ENCODE measurements at places on chromosomes 2 and 18.

DNA sequence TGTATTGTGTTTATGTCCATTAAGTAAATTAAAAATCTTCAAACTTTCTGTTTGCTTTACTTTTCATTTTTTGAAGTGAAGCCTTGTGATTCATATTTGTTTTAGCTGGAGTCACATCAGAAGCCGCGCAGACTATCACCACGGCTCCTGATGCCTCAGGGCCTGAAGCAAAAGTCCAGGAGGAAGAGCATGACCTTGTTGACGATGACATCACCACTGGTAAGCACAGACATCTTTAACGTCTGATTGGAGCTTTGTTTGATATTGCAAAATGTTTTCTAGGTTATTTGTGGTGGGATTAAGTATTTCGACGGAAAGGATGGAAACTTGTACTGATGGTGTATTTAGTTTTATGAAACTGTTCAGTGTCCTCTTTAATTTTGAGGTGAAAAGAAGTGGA lies 164.8 kb downstream of the WDR7 start:
- DNase-seq = no peak

DNA sequence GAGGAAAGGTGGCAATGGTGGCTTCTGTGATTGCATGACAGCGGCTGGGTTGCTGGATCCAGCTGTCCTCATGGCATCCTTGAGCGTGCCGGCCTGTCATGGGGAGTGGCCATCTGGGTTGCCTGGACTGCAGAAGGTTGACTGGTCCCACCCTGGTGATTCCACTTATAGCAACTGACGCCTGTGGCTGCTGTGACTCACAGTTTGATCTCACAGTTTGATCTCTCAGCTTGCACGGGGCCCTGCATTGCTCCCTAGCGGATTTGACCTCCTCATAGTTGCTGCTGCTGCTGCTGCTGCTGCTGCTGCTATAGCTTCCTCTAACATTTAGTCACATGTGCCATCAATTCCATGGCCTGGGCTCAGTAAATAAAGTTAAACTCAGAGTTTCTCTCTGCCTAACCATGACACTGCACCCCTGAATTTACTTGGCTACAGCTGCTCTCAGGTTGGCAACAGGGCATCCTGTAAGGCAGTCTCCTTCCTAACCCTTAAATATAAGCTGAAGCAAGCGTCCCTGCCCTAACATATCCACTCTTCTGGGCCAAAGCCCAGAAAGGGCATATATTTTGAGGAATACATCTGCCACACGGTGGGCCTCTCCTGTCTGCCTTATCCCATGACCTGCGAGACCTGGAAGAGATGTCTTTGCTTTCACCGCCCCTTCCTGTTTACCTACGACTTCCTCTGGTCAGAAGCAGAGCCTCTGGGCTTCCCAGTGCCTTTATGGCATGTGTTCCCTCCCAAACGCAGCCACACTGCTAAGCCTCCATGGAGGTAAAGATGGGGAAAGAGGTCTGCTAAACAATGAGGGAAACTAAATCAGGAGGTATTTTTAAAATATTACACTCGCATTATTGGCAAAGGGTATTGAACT lies 37.8 kb upstream of the CCDC150 start:
- DNase-seq = no peak

DNA sequence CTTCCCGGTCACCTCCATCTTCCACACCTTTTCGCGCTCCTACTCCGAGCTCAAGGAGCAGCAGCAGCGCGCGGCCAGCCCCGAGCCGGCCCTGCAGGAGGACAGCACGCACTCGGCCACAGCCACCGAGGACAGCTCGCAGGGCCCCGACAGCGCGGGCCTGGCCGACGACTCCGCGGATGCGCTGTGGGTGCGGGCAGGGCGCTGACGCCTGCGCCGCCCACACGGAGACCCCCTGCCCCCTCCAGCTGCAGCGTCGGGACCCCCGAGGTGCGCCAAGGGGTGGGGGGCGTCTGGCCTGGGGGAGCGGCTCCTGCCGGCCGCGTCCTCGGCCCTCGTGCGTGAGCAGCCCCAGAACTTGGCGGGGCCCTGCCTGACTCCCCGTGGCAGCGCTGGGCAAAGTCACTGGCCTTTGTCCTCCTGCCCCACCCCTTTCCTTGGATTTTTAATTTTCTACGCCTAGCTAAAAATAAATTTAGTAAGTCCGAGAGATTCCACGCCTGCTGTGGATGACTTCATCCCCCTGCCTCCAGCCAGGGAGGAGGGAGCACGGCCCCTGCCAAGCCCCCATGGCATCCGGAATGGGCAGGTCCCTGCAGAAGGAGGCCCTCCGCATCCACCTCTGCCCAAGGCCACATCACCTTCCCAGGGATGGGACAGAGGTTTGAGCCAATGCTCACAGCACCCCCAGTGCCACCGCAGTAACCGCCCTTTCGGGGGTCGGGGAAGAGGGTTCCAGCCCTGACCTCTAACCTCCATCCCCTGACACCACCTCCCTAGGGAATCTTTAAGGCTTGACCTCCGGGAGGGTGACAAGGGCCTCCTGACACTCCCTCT lies 51.6 kb downstream of the SLC66A2 start:
- DNase-seq = no peak

- DNase-seq = no peak
Measured at GRCh38 chr2:182672466-182673165, 43.4 kb upstream of the DNAJC10 start.

DNA sequence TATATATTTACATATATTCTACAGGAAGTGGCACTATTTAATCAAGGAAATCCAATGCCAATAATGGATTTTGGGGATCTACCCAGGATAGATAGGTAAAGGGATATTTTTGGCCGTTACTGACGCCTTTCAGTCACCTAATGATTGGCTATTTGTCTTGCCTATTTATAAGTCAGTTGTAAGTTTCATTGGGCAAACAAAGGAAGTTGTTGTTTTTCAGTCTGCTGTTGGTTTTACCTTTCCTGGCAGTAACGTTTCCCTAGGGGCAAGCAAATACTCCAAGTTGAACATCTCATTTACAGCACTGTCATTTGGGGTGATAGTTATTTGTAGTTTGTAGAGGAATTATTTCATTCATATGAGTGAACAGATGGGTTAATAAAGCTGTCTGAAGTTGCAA lies 17.0 kb upstream of the LANCL1 start:
- no peak for DNase-seq

GRCh38 chr2:168323529-168324021 lies 76.2 kb upstream of the STK39 start:
- no peak for DNase-seq

- DNase-seq = no peak
Measured at GRCh38 chr2:132837769-132838168, 167.8 kb upstream of the LYPD1 start.

GRCh38 chr2:205760157-205760556 lies 77.9 kb downstream of the NRP2 start:
- DNase-seq = no peak

DNA sequence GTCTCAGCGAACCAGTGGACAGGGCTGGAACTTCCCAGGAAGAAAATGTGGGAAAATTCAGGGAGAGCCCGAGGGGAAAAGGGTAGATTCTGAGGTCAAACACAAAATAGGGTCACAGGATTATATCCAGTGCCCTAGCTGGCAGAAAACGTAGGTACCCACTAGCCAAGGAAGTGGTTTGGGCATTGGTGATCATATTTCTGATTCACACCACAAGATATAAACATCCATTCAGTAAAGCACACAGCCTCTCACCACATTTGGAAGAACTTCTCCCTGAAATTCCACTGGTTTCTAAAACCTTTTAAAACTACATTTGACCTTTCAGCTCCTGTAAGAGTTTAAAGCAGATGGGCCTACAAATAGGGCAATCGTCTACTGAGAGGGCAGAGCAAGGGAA lies 186.9 kb downstream of the TTC32 start:
- no peak for DNase-seq

DNA sequence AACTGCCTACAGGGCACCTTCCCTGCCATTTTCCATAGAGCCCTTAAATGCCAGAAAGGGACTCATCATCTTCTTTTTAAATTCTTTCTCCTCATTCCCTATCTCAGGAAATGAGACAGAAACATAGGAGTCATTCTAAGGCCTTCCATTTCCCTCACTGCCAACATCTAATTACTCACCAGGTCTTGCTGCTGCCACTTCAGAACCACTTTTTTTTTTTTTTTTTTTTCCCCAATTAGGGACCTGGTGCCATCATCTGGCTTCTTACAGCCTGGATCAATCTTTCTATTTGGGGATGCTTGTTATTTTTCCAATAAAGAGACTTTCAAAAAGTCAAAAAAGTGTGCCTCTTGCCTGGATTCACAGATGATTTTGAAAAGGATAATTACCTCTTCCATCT lies 373.4 kb downstream of the LPIN1 start:
- DNase-seq = no peak

DNA sequence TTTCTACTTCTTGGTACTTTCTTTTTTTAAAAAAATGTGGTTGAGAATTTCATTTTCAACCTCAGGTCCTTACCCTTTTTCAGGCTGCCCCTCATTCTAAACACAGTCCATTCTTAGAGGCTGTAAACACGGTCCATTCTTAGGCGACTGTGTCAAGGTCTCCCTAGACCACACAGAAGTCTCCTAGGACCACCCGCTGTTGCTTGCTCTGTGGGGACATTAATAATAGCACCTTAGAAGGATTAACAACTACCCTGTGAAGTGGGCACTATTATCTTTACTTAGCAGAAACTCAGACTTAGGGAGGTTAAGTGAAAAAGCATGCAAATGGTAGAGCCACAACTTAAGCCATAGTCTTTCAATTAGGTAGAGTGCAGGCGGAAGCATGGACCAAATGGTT lies 91.7 kb downstream of the RBMS1 start:
- no peak for DNase-seq

DNA sequence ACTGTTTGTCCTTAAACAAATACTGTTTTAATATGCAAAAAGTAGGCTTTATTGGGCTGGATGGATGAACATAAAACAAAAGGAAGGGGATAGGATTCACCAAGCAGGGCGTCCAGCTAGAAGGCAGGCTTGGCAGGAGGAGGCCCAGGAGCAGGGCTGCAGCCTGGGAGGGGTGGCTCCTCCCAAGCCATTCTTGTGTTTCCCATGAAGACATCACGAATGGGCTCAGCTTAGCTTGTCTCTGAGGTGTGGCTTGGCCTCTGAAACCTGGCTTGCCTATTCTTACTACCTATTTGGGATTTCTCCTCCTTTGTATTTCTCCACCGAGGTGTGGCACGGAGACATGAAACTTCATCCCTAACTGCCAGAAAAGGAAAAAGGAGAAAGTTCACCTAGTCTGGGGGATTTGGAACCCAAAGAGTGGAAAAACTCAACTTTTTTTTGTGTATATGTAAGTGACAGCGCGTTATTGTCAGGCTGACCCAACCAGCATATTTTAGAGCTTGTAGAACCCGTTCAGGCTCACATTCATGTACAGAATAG lies 481.9 kb upstream of the SPRED2 start:
- no peak for DNase-seq

GRCh38 chr2:70362661-70363060 lies 60.8 kb upstream of the FAM136A start:
- no peak for DNase-seq

- no peak for DNase-seq
Measured at GRCh38 chr2:196653843-196654242, 14.3 kb downstream of the CCDC150 start.

DNA sequence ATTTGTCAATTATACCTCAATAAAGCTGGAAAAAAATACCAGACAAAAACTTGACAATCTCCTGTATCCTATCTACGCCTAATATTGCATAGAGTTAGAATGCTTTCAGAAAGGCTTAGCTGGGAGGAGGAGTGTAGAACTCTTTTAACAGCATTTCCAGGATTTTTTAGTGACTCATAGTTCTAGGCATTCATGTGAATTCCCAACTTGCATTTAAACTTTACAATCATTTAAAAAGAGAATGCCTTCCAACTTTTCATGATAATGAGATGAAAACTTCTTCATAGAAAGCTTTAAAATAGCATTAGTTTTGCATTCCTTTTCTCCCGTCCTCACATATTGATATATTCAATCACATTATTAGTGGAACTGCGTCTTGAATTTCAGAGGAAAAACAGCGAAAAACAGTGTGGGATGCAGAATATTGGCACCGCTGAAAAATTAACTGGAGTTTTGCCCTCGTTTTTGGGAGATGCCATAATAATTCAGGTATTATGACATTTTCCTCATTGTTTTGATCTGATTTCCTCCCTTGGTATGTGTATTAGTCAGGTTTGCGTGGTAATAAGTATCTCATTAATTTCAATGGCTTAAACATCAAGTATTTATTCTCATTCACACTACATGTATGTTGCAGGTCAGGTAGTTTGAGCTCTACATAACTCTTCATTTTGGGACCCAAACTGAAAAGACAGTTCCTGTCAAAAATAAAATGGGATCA lies 293.2 kb upstream of the FIGN start:
- no peak for DNase-seq

DNA sequence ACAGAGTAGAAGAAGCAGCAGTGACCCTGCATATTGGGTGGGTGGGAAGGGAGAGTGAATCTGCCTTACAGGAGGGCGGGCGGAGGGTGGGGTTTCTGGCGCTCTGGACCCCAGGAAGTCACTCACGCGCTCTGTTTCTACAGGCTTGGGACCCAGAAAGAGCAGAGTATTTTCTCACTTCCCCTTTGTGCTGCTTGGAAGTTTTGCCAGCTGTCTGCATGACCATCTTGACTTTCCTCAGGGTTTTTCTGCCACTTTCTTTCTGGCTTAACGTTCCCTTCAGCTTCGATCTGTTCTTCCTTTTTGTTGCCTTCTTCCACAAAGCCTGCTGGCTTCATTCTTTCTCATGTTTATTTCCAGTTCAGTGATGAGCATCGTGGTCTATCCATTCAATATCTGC lies 383.1 kb downstream of the GALR1 start:
- no peak for DNase-seq

DNA sequence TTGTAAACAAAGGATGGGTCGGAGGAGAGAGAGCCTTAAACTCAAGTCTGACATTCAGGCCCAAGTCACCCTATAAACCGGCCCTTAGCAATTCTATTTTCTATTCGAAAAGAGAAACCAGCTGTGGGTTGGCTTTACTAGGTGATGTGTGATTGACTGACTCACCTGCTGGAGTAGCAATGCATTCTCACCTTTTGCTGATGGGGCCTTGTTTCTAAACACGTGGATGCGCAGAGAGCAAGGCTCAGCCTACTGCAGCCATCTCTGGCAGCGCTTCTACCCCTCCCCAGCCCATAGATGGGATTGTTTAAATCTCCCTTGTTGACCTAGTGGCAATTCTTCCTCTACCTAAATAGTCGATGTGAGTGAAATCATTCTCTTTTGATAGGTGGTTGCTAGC lies 138.5 kb downstream of the MEIS1 start:
- DNase-seq = no peak

- DNase-seq = no peak
Measured at GRCh38 chr2:180038997-180039396, 31.9 kb upstream of the CWC22 start.

DNA sequence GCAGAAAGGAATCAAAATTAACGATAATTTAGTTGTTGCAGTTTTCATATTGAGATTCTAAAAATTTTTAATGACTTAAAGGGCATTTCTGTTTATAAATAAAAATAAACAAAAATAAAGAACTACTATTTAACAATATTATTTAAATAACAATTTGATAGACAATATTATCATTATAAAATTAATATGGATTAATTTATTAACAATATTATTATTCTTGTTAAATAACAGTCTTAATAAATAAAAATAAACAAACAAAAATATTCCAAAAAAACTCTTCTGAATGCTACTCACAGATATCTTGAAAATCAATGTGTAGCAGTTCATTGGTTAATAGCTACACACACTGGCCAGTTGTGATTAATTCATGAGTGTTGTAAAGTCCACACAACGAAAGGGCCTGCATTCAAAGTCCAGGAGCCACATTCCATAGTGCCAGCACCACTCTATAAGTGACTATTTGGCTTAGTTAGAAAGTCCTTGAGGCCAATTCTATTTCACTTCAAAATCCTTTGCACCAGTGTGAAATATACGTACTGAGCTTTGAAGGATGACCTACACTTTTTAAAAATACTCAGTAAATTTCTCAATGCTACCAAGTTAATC lies 117.1 kb downstream of the ZNF521 start:
- DNase-seq = no peak

Data from CD4-positive, alpha-beta T cell treated with Interleukin-10 for 1 hour (primary cell).